ENCODE measurements at places on chromosomes 7 and 10. TPM values are rescaled to one million over a fixed set of nuclear protein-coding genes. Genes with fewer than 3 reads are reported as not detected.

FGF8 gene
- total RNA-seq: 14.3 TPM

LRIT1 gene
- total RNA-seq: not detected

CYP26A1 gene
- total RNA-seq: 70.4 TPM

IQUB gene
- total RNA-seq: 0.39 TPM

Data from H9 (cell line).